Endothelial cell of umbilical vein (primary cell): ENCODE measurements at places on chromosomes 6 and 20.

- peak; percentile 99 for DNase-seq
Observed at GRCh38 chr20:44643596-44644229, 7.8 kb downstream of the ADA start.

- DNase-seq = no peak
Observed at GRCh38 chr6:39769012-39769411, 23.2 kb upstream of the DAAM2 start.

GRCh38 chr6:163170294-163170883, 244.1 kb upstream of the QKI start:
- peak; percentile 14 for DNase-seq

DNA sequence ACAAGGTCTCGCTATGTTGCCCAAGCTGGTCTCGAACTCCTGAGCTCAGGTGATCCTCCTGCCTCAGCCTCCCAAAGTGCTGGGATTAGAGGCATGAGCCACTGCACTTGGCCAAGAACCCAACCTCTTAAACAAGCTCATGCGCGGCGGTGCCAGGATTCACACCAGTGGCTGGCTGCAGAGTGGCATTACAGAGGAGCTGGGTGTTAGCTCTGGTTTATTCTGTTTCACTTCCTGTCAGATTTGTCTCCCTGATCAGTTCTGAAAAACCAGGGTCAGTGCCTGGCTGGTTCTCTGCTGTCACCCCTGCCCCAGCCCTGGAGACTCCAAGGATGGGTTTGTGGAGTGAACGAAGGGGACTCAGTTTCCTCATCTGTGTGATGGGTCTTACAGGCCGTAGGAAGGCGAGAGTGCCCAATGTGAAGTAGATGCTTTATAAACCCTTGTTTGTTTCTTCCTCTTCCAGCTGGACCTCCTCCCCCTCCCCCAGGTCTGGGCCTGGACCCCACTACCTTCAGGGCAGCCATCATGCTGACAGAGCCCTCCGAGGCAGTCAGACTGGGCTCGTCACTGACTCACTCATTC, 63.4 kb downstream of the UBE2V1 start:
- no peak for DNase-seq

GRCh38 chr20:38098952-38099351, 65.4 kb downstream of the RPRD1B start:
- peak; percentile 90 for DNase-seq

- no peak for DNase-seq
Observed at GRCh38 chr6:89244241-89244985, 27.3 kb upstream of the GABRR1 start.

DNA sequence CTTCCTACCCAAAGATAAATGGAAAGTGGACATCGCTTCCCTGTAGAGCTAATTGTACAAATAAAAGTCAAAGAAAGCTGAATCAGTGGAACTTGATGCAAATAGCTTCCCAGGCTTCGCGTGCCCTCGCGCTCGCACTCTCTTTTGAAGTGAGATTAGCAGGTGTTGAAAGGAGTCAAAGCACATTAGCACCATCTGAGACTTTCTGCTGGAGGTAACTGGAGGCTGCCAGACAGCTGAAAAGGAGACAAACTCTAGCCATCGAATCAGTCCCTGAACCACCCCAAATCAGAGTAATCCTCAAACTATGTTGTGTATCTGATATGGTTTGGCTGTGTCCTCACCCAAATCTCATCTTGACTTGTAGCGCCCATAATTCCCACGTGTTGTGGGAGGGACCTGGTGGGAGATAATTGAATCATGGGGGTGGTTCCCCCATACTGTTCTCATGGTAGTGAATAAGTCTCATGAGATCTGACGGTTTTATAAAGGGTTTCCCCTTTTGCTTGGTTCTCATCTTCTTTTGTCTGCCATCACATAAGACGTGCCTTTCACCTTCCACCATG, 23.7 kb downstream of the SULF2 start:
- DNase-seq = no peak

GRCh38 chr6:16759181-16759645, 2.0 kb downstream of the ATXN1 start:
- DNase-seq = no peak

DNA sequence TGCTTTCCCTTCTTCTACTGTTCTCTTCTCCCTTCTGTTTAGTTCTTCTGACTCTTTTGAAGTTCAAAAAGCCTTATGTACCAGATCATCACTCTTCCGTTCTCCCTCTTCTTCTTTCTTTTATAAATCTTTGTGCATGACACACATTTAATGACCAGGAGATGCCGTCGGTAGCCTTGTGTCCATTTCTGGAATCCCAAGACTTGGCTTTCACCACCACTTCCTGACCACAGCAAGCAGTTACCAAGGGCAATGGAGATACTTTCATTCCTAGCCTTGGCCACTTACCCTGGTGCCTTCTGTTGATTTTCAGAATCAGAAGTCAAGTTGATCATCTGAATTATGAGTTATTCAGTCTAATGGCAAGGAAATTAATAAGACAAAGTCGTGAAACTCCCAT, 268.5 kb upstream of the QKI start:
- DNase-seq = no peak

DNA sequence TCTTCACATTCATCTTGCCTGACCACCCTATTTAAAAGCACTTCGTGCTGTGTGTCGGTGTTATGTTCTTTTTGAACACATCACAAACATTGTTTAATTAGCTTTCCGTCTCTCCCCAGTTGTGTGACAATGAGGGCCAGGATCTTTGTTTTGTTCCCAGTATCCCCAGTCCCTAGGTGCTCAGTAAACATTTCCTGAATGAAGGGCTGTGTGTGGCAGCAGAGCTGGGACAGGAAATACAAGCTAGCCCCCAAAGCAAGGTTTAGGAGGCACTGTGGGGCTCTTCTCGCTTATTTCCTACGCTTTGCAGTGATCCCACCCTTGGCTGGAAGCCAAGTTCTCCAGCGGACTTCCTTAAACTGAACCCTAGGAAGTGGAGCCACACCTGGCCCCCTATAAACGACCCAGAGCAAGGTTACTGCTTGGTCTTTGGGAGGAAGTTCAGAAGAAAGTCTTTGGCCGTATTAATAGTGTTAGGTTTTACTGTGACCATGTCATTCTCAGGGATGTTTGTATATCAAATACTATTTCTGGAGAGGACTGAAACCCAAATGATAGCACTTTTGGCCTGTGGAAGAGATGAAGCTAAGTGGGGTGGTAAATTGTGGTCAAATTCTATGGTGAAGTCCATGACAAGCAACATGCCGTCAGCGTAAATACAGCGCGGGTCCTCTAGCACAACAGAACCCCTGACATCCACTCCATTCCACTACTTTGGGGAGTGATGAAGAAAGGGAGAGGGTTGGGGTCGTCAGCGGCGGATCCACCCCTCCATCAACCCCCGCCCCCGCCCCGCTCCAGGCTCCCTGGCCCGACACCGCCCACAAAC, 570 bp upstream of the FANCE start:
- DNase-seq = peak; percentile 27

DNA sequence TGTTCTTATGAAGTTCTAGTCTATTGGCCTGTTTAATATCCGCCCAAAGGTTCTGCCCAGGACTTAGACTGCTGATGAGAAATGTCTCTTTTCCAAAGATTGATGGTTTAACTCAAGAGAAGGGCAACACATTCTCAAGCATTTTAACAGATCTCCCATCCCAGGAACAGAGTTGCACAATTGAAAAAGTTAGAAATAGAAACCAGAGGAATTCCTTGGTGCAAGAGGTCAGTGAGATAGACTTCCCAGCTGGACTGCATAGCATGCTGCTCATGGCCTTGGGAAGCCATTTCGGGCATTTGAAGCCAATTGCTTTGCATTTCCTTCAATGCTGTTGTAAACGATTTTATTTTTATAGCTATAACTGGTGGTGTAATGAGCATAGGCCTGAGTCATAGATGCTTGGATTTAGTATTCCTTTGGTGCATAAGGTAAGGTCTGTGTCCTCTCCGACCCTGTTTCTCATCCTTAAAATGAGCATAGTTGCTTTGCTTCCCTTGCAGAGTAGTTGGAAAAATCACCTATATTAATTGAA, 292.2 kb upstream of the JAG1 start:
- DNase-seq = no peak

DNA sequence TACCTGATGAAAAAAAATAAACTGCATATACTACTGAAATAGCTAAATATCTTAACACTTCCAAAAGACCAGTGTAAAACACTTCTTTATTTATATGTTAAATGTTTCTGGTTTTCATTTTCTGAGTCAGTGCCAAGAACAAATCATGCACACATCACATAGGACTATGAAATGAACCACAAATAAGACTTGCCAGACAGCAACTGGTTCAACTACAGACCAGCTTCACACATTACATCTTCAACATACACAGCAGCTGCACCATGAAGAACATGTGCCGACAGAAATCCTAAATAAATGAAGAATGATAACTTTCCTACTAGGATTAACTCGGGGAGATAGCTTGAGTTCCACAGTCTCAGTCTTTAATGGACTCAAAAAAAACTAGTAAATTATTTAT, 168.3 kb upstream of the STXBP5 start:
- DNase-seq = no peak

- no peak for DNase-seq
Observed at GRCh38 chr6:97775012-97775411, 492.0 kb upstream of the MMS22L start.

- DNase-seq = no peak
Observed at GRCh38 chr6:167979436-167980139, 17.9 kb upstream of the KIF25 start.

DNA sequence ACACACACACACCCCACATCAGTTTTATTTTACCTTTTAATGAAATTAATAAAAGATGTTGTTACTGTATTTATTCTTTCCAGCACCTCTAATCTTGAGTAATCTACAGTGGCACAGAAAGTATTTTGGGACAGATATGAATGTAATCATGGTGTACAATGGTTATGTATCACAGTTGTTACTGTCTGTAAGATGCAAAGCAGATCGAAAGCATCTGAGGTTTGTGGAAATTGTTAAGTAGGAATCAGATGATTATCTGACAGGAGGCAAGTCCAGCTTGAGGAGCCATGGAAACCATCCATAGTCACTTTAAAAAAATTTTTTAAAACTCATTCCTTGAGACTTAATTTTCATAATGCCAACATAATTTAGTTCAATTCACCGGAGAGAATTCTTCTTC, 636.3 kb upstream of the MARCKS start:
- DNase-seq = no peak

GRCh38 chr6:28729501-28730402, 194.0 kb downstream of the TRIM27 start:
- DNase-seq = no peak

- no peak for DNase-seq
Observed at GRCh38 chr6:154219250-154219649, 137.4 kb downstream of the IPCEF1 start.

- DNase-seq = no peak
Observed at GRCh38 chr6:139368661-139369060, 5.8 kb downstream of the CITED2 start.

DNA sequence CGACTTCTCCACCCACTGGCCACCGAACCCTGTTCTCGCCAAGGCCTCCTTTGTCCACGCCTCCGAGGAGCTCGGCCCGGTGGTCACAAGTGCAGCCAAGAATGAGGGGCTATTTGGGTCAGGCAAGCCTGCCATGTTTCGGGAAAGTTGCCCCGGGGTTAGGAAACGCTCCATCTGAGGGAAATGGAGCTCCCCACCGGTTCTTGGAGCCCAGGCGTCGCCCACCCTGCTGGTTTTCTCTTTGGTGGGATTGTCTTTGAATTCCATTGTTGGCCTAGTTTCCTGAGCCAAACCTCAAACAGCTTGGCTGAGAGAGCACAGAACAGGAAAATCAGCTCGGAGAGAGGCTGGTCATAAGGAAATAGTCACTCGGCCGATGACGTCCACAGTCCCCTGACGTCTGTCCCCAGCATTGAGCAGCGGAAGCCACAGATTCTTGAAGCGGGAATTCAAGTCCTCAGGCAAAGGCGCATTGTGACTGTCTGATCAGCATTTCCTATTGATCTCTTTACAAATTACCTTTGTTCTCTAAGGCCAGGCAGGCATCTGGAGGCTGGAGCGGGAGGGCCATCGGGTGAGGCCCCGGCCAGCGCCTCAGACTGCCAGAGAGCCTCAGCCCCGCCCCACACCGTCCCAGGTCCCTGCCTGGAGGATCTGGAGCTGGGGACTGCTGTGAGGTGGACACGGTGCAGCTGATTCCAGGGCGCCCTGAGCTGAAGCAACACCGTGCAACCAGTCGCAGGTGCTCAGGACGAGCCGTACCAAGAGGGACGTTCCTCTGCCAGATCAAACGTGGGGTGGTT, 138.6 kb downstream of the DLL1 start:
- peak; percentile 21 for DNase-seq

GRCh38 chr6:161674930-161675682, 401.2 kb upstream of the AGPAT4 start:
- no peak for DNase-seq

- no peak for DNase-seq
Observed at GRCh38 chr20:35329435-35330139, 37.4 kb upstream of the FAM83C start.

DNA sequence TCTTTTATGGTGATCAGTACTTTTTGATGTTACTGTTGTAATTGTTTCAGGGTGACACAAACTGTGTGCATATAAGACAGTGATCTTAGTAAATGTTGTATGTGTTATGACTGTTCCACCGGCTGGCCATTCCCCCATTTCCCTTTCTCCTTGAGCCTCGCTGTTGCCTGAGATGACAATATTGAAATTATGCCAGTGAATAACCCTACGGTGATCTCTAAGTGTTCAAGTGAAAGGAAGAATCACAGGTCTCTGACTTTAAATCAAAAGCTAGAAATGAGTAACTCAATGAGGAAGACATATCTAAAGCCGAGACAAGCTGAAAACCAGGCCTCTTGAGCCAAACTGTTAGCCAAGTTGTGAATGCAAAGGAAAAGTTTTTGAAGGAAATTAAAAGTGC, 32.3 kb downstream of the TULP4 start:
- no peak for DNase-seq

- no peak for DNase-seq
Observed at GRCh38 chr6:107267634-107268033, 152.3 kb upstream of the BEND3 start.

GRCh38 chr20:47818996-47819609, 33.8 kb upstream of the SULF2 start:
- no peak for DNase-seq

DNA sequence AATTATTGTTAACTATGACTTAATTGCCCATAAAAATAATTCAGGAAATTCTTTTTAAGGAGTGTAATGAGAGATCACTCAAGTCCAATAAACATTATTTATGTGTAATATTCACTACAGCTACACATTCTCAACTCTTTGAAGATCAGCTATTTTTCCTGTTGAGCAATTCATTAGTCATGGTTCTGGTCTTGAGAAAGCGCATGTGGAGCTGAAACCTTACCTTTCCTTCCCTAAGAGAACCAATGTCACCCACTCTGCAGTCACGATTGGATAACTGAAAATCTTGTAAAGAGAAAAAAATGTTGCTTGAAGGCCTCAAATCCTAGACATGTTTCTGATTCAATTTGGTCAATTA, 736.9 kb upstream of the MARCKS start:
- no peak for DNase-seq

GRCh38 chr6:117142995-117143394, 122.4 kb upstream of the VGLL2 start:
- DNase-seq = no peak

- DNase-seq = no peak
Observed at GRCh38 chr6:157012355-157012754, 235.2 kb downstream of the ARID1B start.

GRCh38 chr6:107323133-107323785, 136.1 kb downstream of the PDSS2 start:
- peak; percentile 13 for DNase-seq
